CD4-positive, alpha-beta T cell treated with Interleukin-15 for 1 hour (primary cell): ENCODE measurements at places on chromosomes 13 and 19.

GRCh38 chr13:107190065-107190464 lies 622.1 kb upstream of the ARGLU1 start:
- no peak for DNase-seq

DNA sequence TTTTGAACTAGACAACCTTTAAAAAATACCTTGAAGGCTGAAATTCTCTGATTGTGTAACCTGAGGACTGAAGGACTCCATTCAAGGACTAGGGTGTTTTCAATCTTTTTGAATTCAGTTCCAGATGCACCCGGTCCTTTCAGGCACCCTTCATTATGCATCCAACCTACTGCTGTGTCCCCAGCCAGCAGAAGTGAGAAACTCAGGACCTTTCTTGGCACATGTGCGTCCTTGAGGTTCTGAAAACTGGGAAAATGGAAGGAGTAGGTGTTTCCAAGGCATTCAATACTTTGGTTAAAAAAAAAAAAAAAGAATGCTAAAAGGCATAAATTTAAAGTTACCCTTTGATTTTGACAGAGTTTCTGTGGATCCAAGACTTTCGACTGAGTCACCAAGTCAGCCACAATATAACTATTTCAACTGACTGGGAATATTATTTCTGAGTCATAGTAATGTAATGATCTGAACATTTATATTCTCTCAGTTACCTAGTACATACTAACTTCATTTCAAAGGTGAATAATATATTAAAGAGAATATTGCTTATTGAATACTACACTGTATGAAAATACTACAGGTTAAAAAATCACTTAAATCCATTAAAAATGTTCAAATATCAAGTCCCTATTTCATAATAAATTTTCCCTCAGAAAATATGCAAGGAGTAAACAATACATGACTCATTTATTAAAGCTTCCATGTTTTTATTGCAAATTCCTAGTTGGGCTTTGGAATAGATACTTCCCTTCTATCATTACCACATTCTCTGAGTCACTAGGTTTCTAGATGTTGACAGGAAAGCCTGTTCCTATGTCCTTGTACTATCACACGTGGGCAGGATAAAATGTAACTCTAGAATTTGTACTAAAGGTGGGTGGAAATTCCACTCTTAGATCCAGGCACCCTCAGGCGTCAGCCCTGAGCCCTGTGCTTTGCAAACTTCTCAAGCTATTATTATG lies 2.4 kb upstream of the ITGBL1 start:
- no peak for DNase-seq

DNA sequence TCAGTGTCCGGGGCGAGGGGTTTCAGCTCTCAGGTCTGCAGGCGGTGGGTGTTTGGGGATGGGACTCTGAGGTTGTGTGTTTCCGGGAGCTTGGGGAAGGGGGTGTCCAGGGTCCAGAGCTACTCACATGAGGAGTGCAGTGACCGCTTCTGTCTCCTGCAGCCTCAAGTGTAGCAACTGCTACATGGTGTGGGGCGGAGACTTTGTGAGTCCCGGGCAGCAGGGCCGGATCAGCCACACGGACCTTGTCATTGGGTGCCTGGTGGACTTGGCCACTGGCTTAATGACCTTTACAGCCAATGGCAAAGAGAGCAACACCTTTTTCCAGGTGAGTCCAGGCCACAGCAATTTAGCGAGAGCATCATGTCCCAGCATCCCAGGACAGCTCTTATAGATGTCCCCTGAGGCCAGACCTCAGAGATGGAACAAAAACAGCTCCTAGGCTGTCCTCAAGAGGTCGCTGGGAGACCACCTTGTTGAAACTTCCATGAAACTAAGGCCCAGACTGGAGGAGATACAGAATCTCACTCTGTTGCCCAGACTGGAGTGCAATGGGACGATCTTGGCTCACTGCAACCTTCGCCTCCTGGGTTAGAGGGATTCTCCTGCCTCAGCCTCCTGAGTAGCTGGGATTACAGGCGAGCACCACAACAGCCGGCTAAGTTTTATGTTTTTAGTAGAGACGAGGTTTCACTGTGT lies 44.9 kb downstream of the RYR1 start:
- DNase-seq = no peak

DNA sequence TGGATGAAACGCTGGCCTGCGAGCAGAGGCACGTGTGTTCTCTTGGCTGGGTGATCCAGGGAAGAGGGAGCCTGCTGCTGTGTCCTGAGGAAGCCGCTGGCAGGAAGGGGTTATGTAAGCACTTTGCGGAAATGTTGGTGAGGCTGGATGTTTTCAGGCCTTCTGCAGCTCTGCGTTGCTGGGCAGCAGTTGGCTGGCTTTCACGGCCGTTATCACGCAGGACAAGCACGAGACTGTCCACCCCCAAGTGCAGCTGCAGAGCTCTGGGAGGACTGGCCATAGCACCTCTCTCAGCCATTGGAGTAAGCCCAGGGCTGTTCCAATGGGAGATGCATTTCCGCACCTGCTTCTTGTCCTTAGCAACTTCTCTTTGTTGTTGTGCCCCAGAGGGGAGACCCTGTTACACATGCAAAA lies 146.9 kb upstream of the SOX21 start:
- DNase-seq = no peak

GRCh38 chr19:41403181-41403970 lies 5.8 kb downstream of the BCKDHA start:
- no peak for DNase-seq

GRCh38 chr13:48731957-48732569 lies 78.3 kb downstream of the CYSLTR2 start:
- DNase-seq = peak; percentile 57

DNA sequence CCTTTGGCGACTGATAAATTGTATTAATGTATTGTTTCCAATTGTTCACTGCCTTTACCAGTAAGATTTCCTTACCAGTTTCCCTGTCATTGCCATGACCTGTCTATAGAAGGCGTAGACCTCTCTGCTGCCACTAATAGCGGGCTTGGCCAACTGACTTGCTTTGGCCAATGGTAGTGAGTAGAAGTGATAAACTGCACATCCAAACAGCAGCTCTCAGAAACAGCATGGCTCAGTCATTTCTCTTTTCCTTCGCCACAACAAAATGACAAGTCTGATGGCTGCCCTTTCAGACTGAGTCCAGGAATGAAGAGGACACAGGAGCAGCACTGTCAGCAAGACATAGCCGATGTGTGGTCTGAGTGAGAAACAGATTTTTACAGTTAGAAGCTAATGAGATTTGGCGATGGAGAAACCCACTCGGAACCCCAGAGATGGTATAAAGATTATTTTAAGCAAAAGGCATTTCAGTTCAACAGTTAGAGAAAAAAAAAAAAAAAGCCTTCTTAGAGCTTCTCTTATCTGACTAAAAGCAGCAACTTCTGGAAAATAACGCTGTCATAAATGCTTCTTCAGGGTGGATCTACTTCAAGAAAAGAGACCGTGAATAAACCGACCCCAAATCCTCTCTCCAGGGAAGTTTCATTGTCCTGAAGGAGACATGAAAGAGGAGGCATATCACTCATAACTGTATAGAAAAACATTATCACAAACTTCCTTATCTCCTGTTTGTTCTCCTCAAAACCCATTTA lies 42.0 kb upstream of the TM9SF2 start:
- no peak for DNase-seq

- DNase-seq = peak; percentile 43
These were observed 27.3 kb downstream of the TM9SF2 start for GRCh38 chr13:99528547-99528946.

DNA sequence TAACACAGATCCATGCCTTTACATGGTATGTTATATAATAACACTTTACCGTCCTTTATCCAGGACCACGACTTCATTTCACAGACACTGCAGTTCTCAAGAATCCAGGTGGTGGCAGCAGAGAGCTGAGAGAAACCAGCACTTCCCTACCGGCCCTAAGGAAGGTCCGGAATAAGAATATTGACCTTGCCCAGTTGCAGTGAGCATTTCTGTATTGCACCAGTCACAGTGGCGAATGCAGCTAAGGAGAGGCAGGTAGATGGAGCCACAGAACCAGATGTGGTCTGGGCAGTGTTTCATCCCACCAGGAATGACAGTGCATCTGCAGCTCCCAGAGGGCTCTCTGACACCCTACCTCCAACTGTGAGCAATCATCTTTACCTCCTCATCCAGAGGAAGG lies 44.6 kb downstream of the ZNF787 start:
- DNase-seq = no peak

DNA sequence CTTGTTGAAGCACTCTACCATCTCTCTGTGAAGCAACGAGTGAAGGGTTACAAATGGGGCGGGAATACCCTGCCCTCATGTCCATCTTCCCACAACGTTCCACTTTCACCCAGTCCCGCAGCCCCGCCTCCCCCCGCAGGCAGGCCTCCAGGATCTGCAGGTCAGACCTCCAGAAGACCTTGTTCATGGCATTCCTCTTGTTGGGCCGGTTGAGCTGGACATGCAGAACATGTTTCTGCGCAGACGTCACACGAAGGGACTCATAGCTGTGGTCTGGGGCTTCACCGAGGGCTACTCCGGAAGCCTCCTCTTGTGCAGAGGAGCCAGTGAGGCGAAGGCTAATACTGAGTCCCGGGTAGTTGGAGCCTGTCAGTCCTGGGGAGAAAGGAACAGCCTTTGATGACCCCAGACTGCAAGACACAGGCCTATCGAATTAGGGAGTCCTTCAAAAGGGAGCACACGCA lies 420 bp downstream of the ECH1 start:
- DNase-seq = peak; percentile 43

GRCh38 chr19:41356984-41357739 lies 3.4 kb upstream of the TGFB1 start:
- peak; percentile 42 for DNase-seq

DNA sequence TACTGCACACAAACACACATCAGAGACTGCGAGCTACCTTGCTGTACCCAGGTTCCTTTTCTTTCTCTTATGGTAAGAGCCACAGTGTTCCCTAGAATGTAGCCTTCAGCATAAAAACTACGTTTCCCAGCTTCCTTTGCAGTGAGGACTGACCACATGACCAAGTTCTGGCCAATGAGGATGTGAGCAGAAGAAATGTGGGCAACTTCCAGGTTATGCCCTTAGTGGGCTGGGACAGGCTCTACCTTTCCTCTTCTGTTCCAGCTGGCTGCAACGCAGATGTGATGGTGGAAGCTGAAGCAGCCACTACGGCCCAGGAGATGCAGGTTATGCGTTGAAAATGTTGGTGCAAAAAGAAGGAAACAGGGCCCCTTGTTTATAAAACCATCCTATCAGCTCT lies 27.5 kb downstream of the VRK3 start:
- peak; percentile 33 for DNase-seq

- DNase-seq = no peak
These were observed 20.8 kb upstream of the ASPDH start for GRCh38 chr19:50534478-50534877.

DNA sequence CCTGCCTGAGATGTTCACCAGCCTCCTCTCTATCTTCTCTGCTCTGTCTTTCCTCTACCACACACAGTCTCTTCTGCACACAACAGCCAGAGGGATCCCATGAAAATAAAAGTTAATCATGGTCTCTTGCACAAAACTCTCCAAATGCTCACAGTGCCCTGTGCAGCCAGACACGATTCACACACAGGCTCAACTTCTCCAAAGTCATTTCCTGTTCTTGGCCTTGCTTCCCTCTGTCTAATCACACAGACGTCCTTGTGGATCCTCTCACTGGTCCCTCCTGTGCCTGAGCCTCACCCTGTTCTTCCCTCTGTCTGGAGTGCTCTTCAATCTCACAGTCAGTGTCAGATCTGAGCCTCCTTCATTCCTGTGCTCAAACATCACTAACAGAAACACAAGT lies 7.8 kb downstream of the SIGLEC12 start:
- DNase-seq = no peak

GRCh38 chr19:14097532-14098151 lies 7.1 kb upstream of the SAMD1 start:
- no peak for DNase-seq

GRCh38 chr13:45178349-45179162 lies 22.3 kb downstream of the KCTD4 start:
- no peak for DNase-seq

DNA sequence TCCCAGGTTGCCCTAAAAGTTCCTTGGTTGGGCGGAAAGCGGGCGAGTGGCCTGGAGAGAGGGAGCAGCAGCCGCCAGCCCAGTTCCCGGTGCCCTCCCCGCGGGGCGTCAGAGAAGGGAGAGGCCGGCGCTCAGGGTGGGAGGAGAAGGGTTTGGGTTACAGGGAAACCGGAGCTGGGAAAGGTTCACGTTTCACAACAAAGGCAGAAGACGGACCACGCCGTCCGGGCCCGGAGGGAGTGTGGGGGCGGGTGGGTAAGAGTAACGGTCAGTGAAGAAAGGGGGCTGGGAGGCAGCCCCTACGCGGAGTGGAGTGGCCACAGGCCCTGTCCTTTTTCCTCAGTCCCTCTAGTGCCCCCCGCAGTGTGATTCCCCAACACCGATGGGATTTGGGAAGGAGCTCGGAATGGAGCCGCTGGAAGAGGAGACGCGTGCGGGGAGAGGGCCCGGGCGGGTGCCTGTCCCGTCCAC lies 1.6 kb downstream of the SIX5 start:
- no peak for DNase-seq

DNA sequence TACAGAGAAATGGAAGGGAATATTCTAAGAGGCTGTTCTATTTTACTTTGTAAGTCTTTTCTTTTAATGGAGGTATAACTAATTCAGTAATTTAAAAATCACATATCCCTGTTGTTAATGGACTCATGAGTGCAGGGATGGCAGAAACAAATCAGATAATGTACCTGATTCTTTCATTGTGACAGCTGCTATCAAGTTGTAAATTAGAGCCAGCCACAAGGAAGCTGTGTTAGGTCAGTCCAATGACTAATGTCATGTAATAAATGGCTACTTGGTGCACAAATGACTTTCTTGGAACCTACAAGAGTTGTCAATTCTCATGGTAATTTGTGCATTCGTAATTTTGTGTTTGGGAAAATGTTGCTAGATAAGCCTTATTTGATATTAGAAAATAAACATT lies 446.4 kb downstream of the DCT start:
- DNase-seq = no peak

- no peak for DNase-seq
These were observed 6.2 kb downstream of the HIPK4 start for GRCh38 chr19:40383668-40384248.

GRCh38 chr19:3006075-3006767 lies 22.9 kb downstream of the TLE2 start:
- DNase-seq = no peak

- DNase-seq = no peak
These were observed 67.3 kb upstream of the MED4 start for GRCh38 chr13:48162217-48162616.

- peak; percentile 94 for DNase-seq
These were observed 11.7 kb upstream of the ADGRE5 start for GRCh38 chr19:14369399-14370168.

GRCh38 chr13:72599178-72599743 lies 128.2 kb downstream of the MZT1 start:
- DNase-seq = no peak

DNA sequence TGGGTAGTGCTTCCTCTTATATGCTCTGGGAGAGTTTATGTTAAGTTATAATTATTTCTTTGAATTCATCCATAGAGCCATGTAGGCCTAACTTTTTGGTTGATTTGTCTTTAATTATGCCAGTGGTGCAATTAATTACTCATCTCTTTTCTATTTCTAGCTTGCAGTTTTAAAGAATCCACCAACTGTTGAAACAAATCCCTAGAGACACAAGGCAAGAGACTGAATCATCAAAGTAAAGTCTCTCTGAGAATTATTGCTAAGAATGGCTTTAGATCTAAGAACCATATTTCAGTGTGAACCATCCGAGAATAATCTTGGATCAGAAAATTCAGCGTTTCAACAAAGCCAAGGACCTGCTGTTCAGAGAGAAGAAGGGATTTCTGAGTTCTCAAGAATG lies 5.9 kb upstream of the ZNF551 start:
- no peak for DNase-seq

- no peak for DNase-seq
These were observed 181.4 kb upstream of the TUBA3C start for GRCh38 chr13:19362946-19363510.
